Right forelimb (tissue), 1 donor: ENCODE measurements at places on chromosomes 13 and 19.

DNA sequence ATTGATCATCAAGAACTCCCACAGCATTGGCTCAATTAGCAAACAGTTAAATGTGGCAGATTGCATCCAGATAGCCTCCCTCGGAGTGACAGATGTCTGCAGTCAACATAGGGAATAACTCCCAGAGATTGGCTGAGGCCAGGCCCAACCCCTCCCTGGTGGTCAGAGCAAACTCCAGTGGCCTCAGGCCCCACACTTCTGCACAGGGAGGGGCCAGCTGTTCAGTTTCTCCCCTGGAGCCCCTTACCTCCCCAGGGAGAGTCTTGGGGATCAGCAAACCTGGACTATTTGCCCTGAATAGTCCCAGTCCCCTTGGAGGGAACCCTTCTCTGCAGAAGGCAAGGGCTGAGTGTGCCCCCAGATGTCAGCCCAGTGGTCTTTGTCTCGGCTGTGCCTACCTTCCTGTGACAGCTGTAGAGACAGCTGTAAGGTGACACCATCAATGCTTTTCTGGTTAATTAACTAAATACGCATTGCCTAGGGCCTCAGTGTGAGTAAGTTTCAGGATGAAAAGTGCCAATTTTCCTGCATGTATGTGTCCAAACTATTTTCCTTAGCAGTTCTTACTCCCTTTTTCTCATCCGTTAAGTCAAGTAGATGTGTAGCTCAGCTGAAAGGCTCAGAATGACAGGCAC, 102.7 kb upstream of the UQCRFS1 start:
- DNase-seq, result no peak

- DNase-seq, result no peak
These were observed 168.3 kb downstream of the PCDH20 start for GRCh38 chr13:61247149-61247936.

GRCh38 chr19:58568453-58569130, 4.5 kb downstream of the MZF1 start:
- DNase-seq, result no peak

DNA sequence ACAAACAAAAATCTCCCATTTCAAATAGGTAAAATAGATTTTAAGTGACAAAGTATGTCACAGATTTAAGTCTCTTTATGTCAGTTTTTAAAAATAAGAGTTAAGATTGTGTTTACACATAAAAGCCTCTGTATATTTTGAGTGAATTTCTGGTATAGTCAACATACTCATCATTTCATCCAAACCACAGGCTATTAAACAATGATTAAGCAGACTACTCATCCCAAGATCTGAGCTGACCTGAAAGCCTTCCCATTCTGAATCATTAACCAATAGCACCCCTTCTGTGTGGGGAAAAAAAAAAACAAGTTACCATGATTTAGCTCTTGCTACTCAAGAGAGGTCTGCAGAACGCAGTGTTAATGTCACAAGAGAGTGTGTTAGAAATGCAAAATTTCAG, 284.4 kb upstream of the NBEA start:
- no peak for DNase-seq

DNA sequence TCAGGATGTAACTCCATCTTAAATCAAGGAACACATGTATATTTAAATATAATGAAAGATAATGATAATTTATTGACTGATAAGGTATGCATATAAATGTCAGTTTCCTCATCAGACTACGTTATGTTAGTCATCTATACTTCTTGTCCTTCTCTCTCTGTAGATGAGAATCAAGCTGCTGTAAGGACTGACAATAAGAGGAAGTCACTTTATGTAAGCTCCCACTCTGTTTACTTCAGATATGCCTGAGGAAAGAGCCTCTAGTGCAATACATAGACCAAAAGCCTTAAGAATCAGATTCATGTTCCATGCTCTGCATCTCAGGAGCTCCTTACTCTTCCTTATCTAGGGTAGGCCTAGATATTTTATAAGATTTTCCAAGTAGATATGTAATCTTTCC, 9.6 kb upstream of the SLITRK6 start:
- no peak for DNase-seq

GRCh38 chr13:97352815-97353214, 81.2 kb upstream of the RAP2A start:
- no peak for DNase-seq
